ENCODE measurements at places on chromosomes 1 and 21.
A peak's percentile ranks its signal among the peaks of the same experiment; 100 is the strongest.

- DNase-seq: peak; percentile 88
Observed at GRCh38 chr1:94755675-94756074, 64.5 kb upstream of the SLC44A3 start.

- no peak for DNase-seq
Observed at GRCh38 chr1:218783916-218784315, 389.8 kb upstream of the LYPLAL1 start.

DNA sequence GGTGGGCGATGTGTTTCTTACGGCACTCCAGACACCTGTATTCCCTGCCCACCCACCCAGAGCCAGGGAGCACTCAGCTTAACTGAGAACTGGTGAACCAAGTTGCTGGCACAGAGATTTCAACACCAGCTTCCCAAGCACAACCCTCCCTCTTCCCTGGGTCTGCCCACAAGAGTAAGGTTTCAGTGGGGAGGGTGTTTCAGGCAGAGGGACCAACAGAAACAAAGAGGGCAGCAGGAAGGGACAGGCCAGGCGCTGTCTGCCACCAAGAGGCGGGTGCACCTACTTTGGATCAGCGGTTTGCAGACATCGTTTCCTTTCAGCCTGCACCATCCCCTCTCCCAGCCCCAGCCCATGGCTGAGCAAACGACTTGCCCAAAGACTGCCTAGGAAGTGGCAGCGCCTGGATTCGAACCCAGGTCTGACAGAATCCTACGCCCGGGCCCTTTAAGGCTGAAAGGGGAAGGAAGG lies 21.9 kb upstream of the ALDH4A1 start:
- DNase-seq: peak; percentile 45

DNA sequence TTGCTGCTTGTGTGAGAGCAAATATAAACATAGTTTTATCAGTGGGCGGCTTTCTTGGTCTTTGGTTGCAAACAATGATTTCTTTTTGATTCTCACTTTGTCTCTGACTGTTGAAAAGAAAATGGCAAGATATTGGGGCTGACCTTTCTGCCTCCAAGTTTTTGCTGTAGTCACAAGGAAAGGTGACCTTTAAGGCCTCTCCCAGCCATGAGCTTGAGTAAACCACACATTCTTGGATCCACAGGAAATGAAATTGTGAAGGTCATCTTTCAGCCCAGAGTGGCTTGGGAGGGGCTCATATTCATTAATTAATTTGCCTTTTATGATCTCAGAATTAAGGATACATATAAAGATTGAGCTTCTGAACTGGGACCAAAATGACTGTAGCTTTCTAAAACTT lies 241.6 kb downstream of the BACH1 start:
- DNase-seq: no peak

GRCh38 chr1:91863498-91863897 lies 22.5 kb downstream of the TGFBR3 start:
- DNase-seq: no peak

DNA sequence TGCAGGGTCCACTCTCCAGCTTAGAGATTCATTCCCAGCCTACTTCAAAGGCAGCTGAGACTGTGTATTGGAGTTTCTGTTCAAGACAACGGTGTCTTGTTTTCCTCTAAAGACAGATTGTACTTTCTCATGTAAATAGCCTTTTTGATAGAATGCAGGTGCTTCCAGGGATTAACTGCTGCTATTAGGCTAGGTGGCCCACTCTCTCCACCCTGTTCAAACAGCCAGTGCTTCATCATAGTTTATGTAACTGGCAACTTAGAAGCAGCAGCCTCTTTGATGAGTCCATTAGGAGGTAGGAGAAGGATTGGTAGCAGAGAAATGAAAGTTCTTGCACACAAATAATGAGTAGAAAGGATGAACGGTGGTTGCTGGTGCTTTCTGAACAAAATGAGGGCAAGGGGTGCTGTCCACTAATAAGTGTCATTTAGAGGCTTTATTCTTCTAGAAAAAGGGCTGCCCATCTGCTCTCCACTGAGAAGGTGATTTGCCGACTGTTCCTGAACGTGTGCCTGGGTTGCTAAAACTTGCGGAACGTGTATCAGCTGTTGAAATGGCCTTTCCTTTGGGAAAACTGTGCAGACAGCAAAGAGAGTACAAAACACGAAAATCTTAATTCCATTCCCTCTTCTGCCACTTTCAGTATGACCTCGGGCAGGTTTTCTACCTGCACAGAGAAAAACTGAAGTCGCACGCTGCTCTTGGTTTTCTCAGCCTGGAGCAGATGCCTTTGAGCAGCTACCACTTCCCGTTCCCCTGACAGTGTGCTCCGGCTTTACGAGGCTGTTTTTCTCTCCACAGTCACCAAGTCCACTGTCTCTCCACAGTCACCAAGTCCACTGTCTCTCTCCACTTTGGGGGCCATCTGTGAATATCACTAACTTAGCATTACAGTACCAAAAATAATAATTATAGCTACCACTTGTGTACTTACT lies 228.9 kb downstream of the KIF26B start:
- no peak for DNase-seq

DNA sequence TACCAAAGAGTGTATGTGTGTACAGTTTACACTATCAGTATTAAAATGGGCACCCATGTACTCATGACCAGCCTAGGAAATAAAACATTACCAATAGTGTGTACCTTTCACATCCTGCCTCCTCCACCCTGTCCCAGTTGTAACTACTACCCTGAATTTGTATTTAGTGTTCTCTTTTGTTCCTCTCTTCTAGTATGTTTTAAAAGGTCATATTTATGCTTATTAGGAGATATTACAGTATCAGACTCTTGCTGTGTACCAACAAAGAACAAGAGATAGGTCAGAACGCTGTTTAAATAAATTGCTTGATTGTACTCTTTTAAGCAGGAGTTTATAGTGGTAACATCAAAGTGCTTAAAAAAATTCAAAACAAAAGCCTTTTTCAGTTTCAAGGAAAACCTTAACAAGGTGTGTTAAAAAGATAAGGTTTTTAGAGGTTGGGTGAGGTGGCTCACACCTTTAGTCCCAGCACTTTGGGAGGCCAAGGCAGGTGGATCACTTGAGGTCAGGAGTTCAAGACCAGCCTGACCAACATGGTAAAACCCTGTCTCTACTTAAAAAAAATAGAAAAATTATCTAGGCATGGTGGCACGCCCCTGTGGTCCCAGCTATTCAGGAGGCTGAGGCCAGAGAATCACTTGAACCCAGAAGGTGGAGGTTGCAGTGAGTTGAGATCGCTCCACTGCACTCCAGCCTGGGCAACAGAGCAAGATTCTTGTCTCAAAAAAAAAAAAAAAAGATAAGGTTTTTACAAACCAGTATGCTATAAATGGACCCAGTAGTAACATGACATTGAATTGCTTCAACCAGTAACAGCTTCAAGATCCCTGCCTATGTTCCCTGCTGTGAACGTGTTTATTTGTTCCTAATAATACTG lies 35.9 kb downstream of the MPZL1 start:
- DNase-seq: no peak

GRCh38 chr1:14426854-14427253 lies 171.6 kb upstream of the KAZN start:
- no peak for DNase-seq

DNA sequence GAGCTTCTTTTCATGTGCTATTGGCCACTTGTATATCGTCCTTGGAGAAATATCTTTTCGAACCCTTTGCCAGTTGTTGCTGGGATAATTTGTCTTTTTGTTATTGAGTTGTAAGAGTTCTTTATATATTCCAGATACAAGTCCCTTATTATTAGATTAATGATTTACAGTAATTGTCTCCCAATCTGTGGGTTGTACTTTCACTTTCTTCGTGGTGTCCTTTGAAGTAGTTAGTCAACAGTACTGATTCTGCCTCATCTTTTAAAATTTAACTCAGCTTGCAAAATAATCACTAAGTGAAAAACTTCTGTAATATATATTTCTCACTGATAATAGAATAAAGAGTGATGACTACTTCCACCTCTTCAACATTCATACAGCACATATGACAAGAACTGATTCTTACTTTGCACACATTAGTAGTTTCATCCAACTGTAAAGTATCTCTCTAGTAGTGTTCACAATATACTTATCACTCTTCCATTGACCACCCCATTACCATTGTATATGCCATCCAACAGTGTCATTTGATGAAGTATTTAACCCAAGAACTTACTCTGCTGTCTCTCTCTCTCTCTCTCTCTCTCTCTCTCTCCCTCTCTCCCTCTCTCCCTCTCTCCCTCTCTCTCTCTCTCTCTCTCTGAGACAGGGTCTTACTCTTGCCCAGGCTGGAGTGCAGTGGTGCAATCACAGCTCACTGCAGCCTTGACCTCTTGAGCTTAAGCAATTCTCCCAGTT lies 104.2 kb upstream of the DMRTA2 start:
- no peak for DNase-seq

GRCh38 chr1:236602171-236602570 lies 2.1 kb downstream of the HEATR1 start:
- no peak for DNase-seq

DNA sequence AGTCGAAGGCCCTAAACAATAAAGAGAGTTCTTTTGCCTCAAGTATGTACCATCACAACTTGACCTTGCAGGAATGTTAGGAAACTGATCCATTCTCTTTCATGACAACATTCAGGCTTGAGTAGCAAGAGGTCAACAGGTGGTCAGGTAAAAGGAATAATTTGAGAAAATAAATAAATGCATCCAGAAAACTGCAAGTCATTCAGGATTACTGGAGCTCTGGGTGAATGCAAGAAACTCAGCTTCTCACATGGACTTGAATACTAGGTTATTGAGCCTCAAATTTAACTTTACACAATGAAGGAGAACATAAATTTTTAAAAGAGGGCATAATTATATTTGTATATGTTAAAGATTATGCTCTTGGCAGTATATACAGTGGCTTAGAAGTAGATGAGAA lies 76.5 kb downstream of the TTLL7 start:
- DNase-seq: no peak

GRCh38 chr1:109850827-109851226 lies 59.8 kb upstream of the CSF1 start:
- DNase-seq: no peak

GRCh38 chr1:157359314-157360022 lies 192.8 kb downstream of the FCRL5 start:
- DNase-seq: no peak

DNA sequence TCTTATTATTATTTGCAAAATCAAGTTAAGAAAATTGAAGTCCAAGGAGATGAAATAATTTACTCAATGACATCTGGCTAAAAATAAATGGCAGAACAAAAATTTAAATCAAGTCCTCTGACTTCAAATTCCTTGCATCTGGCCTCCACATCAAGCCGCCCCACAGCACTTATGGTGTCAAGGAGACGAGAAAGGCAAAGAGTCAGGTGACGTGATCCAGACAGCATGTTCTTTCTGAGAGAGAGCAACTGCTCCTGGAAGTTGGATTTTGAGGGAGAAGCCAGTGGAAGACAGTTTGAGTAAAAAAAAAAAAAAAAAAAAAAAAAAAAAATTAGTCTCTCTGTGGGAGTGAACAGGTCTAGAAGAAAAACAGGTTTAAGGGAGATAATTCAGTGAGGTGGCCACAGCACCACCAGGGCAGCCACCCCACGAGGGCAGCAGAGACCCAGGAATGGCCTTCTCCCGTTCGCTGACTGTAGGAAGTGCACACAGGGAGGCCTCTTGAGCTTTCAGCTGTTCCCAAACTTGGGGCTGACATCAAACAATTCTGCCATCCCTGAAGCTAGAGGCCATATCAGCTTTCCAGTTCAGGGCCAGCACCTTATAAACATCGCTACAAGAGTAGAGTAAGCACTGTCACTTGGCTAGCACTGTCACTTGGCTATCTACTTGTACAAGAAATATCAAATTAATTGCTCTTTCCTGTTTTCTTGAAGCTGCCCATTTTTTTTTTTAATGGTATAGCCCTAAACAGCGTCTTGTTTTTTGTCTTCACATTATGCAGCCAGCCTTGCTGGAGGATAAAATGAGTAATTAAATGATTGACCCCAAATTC lies 7.8 kb downstream of the C1orf162 start:
- peak; percentile 92 for DNase-seq

GRCh38 chr21:44984428-44984791 lies 44.6 kb downstream of the SLX9 start:
- DNase-seq: no peak

- no peak for DNase-seq
Observed at GRCh38 chr21:35212393-35213127, 163.5 kb upstream of the RUNX1 start.

GRCh38 chr1:228342627-228343190 lies 63.9 kb downstream of the TRIM11 start:
- DNase-seq: no peak

DNA sequence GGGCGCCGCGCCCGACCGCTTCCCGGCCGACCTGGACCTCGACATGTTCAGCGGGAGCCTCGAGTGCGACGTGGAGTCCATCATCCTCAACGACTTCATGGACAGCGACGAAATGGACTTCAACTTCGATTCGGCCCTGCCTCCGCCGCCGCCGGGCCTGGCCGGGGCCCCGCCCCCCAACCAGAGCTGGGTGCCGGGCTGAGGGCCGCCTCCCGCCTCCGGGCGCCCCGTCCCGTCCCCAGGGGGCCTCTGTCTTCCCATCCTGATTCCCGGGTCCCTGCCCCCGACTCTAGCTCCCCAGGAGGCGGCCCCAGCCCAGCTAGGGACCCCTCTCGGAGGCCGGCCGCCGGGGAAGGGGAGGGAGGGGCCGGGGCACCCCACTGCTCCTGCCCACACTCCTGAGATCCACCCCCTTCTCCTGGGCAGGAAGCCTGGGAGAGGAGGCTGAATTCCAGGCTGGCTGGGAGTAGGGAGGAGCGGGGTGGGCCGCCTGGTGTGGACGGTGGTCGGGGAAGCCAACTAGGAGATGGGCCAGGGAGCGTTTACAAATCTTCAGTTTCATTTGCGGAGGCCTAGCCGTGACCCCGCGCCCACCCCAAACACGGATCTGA lies 21.4 kb downstream of the FOXO6 start:
- DNase-seq: peak; percentile 69

DNA sequence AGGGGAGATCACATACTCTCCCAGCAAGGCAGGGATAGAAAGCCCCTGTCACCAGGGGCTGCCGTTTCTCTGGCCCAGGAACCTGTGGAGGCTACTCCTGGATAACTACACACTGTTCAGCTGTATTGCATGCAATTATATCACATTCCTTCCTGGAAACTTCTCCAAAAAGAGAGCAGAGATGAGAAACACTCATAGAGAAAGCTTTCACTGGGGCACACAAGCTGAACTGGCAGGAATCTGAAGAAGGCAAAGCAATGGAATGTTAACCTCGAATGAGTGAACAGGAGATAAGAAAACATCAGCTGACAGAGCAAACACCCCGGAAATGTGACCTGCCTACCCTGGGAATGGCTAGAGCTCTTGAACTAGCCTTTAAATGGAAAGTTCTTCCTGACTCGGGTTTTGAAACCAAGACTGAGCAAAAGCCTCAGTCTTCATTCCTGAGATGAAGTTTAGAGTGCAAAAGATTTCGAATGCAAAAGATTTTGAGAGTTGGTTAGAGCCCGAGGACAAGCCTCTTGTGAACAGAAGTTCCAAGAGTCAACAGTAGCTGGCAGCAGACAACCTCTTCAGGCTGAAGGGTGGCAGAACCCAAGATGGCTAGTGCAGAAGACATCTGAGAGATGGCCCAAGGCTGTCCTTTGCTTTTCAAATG lies 32.3 kb downstream of the CCN1 start:
- DNase-seq: peak; percentile 68

GRCh38 chr1:5994713-5995621 lies 2.7 kb upstream of the NPHP4 start:
- DNase-seq: no peak

- no peak for DNase-seq
Observed at GRCh38 chr21:41326414-41327080, 9.9 kb downstream of the FAM3B start.

Data from AG20443 (cell line).